ENCODE measurements at places on chromosomes 1 and 21.

DNA sequence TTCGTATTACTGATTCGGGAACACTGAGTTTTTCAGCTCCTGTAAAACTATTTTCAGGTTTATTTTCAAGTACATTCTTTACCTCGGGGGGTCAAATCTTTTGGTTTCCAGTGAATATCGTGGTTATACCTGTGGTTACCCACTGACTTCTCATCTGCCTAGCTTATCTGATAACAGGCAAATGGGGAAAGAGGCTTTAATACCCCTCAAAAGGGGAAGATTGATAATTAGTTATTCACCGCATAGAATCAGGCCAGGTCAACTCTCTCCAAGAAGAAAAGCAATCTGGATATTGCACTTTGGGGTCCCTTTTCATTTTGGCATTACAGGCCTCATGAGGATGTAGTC lies 23.0 kb downstream of the RUNX1 start:
- no peak for DNase-seq

- DNase-seq = no peak
These were observed 14.6 kb upstream of the UMODL1 start for GRCh38 chr21:42056468-42056867.

- DNase-seq = no peak
These were observed 58.6 kb upstream of the HIVEP3 start for GRCh38 chr1:41977326-41977725.

- no peak for DNase-seq
These were observed 329.1 kb downstream of the USP25 start for GRCh38 chr21:16058896-16059295.

GRCh38 chr1:235169986-235170385 lies 8.9 kb upstream of the RBM34 start:
- DNase-seq = no peak

- DNase-seq = no peak
These were observed 118.1 kb downstream of the NGF start for GRCh38 chr1:115219927-115220326.

DNA sequence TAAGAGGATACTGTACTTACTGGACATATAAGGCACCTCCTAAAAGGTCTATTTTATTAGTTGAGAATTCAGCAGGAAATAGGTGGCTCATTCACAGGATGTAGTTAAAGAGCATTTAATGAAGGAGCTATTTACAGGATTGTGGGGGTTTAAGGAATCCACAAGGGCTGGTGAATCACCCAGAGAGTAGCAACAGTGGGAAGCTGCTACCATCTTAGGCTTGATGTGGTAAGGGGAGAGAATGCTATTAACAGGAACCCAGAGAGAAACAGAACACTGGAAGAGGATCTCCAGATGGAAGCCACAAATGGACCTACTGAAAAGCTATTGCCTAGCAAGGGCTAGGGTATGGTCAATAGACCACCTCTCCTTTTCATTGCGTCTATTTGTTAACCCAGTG lies 52.0 kb upstream of the COL11A1 start:
- DNase-seq = no peak

GRCh38 chr1:76225526-76225925 lies 151.0 kb downstream of the ST6GALNAC3 start:
- DNase-seq = no peak

DNA sequence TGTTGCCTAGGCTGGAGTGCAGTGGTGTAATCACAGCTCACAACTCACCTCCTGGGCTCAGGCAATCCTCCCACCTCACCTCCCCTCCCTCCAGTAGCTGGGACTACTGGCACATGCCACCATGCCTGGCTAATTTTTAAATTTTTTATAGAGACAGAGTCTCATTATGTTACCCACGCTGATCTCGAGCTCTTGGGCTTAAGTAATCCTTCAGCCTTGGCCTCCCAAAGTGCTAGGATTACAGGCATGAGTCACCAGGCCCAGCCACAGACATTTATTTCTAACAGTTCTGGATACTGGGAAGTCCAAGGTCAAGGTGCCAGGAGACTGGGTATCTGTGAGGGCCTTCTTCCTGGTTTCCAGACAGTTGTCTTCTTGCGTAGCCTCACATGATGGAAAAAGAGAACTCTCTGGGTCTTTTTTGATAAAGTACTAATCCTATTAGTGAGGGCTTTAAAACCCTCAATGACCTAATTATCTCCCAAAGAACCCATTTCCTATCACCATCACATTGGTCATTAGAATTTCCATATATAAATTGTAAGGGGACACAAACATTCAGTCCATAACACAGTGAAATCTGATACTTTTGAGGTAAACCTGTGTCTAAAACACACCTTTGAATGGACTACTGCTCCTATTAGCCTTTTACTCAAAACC lies 67.9 kb downstream of the PHACTR4 start:
- DNase-seq = no peak

DNA sequence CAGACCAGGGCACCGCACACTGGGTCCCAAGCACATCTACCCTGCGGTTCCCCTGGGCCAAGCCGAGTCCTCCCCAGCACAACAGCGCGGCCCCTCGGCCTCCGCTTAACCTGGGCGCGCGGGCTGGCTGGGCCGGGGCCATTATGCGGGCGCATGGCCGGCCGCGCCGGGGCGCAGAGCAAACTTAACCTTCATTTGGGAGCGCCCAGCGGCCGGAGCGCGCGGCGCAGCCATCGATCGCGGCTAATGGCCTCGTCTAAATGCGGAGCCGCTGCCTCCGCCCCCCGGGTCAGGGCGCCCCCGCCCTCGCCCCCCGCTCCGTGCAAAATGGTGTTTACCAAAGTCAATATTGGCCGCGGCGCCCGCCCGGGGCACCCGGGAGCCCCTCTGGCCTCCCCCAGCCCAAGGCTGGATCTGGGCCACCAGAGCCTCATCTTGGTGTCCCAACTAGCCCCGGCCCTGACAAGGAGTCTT lies 272.1 kb downstream of the TRABD2B start:
- no peak for DNase-seq

Measured in stimulated activated naive CD8-positive, alpha-beta T cell treated with anti-CD3 and anti-CD28 coated beads, Interleukin-15, Interleukin-2, amounts not matched to agents 100 U/mL and 50 U/mL, for 24 hours (primary cell).